HS-27A (cell line): ENCODE measurements at places on chromosomes 1 and 21.

DNA sequence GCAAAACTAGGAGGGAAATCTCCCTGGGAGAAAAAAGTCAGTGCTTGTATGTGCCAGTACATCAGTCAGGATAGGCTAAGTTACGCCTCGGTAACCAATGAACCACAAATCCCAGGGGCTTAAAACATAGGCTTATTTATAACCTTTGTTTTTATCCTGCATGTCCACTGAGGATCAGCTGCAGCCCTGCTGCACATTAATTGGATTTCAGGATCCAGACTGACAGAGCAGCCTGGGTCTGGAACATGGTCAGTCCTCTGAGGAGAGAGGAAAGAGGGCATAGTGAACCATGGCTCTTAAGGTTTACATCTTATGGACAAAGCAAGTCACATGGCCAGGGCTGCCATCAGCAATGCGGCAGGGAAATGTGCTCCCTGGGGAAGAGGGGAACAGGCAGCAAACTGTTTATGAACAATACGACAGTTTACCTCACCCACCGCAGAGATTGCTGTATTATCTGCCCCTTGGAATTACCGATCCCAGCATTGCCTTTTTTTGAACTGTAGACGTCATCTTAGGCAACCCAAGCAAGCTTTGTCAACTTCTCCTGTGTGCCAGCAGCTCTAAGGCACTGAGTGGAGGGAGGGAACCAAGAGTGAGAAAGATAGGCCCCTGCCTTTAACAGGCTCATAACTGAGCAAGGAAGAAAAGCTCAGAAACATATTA, 9.1 kb upstream of the SPRR4 start:
- DNase-seq = no peak

DNA sequence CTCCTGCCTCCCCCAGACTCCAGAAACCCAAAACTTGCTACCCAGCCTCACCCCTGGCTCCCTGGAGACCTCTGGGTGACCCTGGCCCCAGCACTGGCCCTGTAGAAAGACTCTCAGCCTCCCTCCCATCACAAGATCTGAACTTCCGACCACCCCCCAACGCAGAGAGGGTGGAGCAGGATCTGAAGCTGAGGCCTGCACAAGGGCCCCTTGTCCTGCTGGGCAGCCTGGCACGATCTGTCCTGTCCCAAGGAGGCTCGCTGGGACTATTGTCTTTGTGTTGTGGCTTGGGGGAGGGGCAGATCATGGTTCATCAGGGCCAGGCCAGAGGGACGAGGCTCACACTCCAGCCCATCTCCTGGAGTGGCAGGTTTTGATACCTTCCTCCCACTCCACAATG, 20.0 kb downstream of the PHLDA3 start:
- no peak for DNase-seq

DNA sequence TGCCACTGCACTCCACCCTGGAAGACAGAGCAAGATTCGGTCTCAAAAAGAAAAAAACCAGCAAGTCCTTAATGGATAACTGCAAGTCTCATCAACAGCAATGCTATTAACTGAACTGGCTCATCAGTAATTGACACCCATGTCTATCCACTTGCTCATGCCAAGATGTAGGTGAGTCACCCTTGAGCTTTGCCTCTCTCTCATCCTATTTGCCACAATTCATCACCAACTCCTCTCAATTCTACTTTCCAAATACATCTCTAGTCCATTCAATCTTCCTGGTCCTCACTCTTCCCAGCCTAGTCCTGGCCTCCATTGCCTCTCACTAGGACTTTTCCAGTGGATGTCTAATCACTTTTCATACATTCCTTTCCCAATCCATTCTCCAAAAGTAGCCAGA, 103.7 kb upstream of the PRMT6 start:
- DNase-seq = no peak

DNA sequence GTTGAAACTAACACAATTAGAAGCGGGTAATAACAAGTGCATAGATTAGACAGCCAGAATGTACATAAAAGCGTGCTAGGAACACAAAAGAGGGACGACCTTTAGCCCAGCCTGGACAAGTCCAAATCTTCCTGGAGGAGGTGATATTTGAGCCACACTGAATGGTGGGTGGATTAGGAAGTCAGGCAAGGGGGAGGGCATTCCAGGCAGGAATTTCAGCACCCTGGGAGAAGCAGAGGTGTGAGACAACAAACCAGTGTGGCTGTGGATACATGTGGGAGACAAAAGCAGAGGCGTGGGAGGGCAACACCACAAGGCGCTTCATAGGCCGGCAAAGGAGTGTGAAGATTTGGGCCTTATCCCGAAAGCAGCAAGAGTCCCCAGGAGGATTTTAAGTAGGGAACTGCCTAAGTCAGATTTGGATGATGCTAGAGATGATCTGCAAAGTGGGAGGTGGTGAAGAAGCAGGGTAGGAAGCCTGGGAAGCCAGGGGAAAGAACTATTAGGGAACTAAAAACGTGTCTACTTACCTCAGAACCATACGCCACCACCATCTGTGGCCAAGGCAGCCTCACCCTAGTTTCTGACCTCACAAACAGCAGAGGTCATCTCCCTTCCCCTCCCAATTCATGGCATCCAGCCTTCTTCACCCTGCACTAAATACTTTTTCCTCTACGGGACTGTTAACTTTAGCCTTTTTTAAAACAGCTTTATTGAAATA, 81.8 kb downstream of the GLUL start:
- DNase-seq = no peak

GRCh38 chr1:25907601-25908000, 1.4 kb upstream of the STMN1 start:
- DNase-seq = no peak

GRCh38 chr1:232627645-232628334, 2.1 kb downstream of the SIPA1L2 start:
- DNase-seq = no peak

GRCh38 chr1:168843950-168844349, 114.9 kb upstream of the DPT start:
- no peak for DNase-seq

GRCh38 chr1:31541194-31541593, 35.1 kb upstream of the TINAGL1 start:
- DNase-seq = no peak

- no peak for DNase-seq
Measured at GRCh38 chr1:97893844-97894243, 27.0 kb downstream of the DPYD start.

- no peak for DNase-seq
Measured at GRCh38 chr1:91891454-91891853, 5.5 kb upstream of the TGFBR3 start.
